Mucosa of descending colon (tissue), 3 donors: ENCODE measurements at places on chromosomes 11 and 22. TPM values are rescaled to one million over a fixed set of nuclear protein-coding genes. Genes with fewer than 3 reads are reported as not detected.

- peak; percentile 77 for DNase-seq
Measured at GRCh38 chr11:118924591-118925585, 838 bp downstream of the BCL9L start.

DNA sequence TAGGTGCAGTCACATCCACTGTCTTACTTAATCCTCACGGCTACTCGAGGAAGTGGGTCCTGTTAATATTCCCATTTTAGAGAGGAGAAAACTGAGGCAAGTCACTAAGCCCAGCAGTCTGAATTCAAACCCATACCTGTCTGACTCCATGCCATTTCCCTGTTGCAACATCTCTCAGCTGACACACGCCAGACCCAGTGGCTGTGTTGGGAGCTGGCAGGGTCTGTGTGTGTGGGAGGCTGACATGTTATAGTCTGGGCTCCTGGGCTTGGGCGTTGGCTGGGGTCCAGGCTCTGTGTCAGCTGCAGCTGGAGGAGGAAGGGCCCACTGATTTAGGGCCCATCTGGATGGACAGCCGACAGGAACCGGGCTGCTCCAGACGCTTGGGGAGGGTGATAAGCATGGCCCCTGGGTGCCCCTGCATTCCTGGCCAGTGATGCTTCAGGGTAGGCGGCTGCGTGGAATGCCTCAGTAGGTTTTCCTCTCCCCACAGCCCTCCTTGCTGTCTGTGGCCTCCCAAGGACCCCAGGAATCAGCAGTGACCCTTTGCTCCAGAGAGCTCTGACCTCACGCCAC is 562.5 kb downstream of the MN1 start:
- peak; percentile 18 for DNase-seq

DNA sequence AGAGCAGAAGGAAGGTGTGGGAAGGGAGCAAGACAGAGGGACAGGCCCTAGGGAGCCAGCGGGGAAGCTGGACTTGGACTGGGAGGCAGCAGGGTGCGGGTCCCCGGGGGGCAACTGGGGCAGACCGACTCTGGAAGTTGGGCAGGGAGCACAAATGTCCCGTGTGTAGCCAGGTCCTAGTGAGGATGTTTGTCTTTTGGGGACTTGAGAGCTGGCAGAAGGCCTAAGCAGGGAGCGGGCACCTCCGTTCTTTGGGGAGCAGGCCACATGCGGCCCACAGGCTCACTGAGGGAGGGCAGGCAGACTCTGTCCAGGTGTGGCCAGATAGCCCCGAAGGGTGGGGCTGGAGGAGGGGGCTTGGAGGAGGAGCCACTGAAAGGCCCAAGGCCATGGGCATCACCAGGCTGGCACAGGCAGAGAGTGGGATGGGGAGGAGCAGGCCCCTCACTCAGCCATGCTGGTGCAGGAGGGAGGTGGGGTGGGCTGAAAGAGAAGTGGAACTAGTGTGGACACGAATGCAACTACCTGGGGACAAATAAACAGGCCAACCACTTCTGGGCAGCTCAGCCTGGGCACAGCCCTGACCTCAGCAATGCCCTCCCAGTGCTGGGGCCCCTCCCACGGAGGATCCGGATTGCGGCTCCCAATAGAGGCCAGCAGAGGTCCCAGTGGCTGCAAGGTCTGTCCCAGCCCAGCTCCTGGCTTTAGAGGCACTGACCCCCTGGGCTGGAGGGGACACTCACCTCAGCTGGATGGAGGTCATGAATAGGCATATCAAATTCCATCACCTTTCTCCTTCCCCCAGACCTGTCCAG is 1.3 kb upstream of the SCARF2 start:
- DNase-seq = no peak

Gene LBHD1
- total RNA-seq = 10.6 TPM

Gene MMP12
- total RNA-seq = 2.7 TPM

Gene LARGE1
- total RNA-seq = 93.8 TPM
